ENCODE measurements at places on chromosomes 5 and 9.
A peak's percentile ranks its signal among the peaks of the same experiment; 100 is the strongest.

DNA sequence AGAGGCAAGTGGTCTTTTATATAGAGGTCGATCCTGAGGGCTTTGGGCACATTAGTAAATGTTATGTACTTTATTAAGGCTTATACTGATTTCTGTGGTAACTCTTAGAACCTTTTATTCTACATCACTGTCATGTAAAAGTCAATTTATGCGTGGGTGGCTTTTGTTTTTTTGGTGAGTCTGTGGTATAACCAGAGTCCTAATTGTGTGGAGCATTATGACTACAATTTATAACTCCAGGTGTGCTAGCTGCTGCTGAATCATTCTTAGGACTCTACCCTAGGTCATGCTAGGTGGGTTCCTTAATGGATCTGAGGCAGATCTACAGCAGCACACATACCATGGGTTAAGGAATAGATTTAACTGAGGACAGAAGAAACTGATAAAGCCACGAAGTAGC, 33.9 kb upstream of the KCNN2 start:
- DNase-seq = no peak

GRCh38 chr9:69513141-69513820, 158.9 kb downstream of the APBA1 start:
- DNase-seq = no peak

DNA sequence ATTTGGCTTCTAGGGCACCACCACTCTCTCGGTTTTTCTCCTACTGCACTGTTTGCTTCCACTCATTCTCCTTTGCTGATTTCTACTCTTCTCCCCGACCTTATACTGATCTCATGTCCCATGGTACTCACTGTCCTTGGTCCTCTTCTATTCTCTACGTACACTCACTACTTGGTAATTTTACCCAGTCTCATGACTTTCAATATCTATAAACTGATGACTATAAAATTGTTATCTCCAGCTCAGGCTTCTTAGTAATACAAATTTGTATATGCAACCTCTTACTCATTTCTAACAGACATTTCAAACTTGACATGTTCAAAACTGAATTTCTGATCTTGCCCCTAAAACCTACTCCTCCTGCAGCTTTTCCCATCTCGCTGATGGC, 4.1 kb downstream of the RAPGEF6 start:
- no peak for DNase-seq

- DNase-seq = peak; percentile 41
Observed at GRCh38 chr5:88847420-88847819, 35.6 kb downstream of the MEF2C start.

GRCh38 chr9:88391236-88391635, 3.0 kb downstream of the SPIN1 start:
- no peak for DNase-seq

GRCh38 chr5:149930749-149931574, 13.6 kb downstream of the PDE6A start:
- DNase-seq = no peak

DNA sequence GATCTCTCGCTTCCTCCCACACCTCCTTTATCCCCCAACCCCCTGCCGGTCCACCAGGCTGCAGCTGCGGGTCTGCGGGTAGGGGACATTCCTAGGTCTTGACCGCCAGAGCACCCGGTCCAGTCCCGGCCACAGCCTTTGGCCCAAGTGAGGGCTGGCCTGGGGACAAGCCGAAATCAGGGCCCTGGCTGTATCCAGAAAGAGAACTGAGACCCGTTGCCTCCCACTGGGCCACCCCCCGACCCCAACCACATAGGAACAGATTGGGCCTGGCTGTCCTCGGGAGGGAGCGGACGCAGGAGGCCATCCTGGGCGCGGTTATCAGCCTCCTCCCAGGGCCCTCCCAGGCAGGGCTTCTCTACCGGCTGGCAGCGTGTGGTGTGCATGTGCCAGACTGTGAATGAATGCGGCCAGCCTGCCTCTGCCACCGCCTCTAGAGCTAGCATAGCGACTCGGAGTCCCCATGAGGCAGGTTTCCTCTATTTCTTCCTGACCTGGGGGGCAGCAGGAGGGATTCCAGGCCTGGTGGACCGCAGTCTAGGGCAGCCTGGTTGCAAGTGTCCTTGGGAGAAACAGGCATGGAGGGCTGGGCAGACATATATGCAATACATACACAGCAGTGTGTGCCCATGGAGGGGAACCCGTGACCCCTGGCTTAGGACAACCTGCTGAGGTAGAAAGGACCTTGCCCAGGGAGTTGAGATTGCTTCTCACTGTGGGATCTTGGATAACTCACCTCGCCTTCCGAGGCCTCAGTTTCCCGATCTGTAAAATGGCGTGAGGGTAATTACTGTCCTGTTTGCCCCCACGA, 1.2 kb downstream of the N4BP3 start:
- DNase-seq = peak; percentile 79

Measured in B cell (primary cell).